ENCODE measurements at places on chromosomes 2 and 18. TPM values are rescaled to one million over a fixed set of nuclear protein-coding genes. Genes with fewer than 3 reads are reported as not detected.

C2orf66 gene
- polyA plus RNA-seq = not detected

PSMA8 gene
- polyA plus RNA-seq = not detected

SUPT7L gene
- polyA plus RNA-seq = 32.9 TPM

- DNase-seq = no peak
These were observed 353.1 kb downstream of the RND3 start for GRCh38 chr2:150134223-150134857.

- DNase-seq = no peak
These were observed 925.5 kb downstream of the SLC4A3 start for GRCh38 chr2:220552790-220553535.

GRCh38 chr2:119102964-119103363 is 55.6 kb downstream of the C1QL2 start:
- no peak for DNase-seq

GRCh38 chr18:25262920-25263319 is 89.0 kb downstream of the ZNF521 start:
- DNase-seq = no peak

DNA sequence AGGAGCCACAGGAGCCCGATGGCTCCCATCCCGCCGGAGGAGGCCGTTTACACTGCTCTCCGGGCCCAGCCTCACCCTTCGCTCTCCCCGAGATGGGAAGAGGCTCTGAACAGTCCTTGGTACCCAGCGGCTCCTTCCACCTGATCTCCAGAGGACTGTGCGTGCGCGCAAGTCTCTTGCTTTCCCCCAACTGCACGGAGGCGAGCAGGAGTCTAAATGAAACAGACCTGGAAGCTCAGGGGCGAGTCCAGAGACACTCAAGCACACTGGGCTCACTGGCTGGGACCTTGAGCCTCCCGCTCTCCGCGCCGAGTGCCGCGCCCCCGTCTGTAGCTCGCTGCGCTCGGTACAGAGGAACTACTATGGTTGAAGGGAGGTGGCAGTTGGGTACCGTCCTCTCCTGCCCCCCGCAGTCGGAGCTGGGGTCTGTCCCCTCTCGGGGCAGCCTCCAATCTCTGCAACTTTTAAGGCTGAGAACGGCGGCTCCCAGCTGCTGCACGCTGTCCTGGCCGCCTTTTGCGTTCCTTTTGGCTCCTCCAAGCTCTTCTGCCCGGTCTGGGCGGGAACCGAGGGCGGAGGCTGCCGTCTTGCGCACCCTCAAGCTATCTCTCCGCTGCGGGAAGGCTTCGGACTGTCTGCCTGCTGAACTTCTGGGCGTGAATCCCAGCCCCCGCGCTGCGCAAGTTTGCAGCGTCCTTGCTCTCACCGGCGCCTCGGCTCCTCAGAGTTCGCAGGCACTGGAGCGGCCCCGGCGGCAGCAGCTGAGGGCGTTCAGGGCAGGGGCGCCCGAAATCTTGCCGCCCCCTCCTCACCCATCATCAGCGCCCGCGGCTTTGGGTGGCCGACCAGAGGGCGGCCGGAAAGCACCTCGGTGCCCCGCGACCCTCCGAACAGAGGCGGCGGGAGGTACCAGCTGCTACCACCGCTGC is 491 bp downstream of the ALK start:
- DNase-seq = peak; percentile 8

DNA sequence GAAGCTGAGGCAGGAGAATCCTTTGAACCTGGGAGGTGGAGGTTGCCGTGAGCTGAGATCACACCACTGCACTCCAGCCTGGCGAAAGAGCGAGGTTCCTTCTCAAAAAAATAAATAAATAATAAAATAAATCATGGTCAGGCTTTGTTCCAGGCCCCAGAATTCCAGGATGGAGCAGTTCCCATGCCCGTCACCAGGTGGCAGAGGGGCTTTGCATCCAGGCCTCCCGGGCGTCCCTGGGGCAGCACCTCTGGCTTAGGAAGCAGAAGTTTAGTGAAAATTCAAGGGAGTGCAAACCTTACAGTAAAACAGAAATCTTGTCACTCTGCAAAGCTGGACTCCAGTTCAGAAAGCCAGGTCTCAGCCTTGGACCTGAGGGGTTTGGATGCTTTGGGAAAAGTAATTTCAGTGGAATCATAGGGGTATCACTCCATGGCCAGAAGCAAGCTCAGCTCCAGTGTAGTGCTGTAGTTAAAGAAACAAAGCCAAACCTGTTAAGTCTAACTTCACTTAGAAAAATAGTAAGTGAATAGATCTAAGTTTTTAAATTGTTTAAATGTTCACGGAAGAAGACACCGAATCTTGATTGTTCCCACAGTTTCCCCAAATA is 512.7 kb downstream of the CMPK2 start:
- DNase-seq = peak; percentile 54

DNA sequence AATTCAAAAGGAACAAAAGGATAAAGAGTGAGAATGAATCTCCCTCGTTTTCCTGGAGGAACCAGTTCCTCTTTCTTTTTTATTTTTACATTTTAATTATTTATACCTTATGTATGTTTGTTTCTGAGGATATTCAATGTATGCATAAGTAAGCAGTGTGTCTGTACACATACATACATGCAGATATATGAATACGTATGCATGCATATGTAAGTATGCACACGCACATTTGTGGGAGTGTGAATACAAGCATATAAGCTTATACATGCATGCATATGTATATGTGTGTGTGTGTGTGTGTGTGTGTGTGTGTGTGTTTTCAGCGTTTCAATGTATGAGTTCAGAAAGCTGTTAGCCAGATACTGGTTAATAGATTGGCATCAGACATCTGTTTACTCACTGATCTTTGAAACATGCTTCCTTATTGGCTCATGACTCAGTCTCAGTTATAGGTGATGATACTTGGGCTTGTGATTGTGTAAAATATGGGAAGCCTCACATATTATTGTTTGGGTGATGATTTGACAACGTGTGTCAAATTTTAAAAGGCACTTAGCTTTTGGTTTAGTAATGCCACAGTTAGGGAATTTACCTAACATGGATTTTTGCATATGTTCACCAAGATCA is 279.7 kb upstream of the TRIB2 start:
- no peak for DNase-seq

GRCh38 chr2:176140513-176141317 is 10.6 kb upstream of the HOXD4 start:
- DNase-seq = peak; percentile 93
